Activated naive CD8-positive, alpha-beta T cell treated with anti-CD3 and anti-CD28 coated beads, Interleukin-2, amount 50 U/mL, for 16 hours (primary cell): ENCODE measurements at places on chromosomes 5 and 9.
A peak's percentile ranks its signal among the peaks of the same experiment; 100 is the strongest.

DNA sequence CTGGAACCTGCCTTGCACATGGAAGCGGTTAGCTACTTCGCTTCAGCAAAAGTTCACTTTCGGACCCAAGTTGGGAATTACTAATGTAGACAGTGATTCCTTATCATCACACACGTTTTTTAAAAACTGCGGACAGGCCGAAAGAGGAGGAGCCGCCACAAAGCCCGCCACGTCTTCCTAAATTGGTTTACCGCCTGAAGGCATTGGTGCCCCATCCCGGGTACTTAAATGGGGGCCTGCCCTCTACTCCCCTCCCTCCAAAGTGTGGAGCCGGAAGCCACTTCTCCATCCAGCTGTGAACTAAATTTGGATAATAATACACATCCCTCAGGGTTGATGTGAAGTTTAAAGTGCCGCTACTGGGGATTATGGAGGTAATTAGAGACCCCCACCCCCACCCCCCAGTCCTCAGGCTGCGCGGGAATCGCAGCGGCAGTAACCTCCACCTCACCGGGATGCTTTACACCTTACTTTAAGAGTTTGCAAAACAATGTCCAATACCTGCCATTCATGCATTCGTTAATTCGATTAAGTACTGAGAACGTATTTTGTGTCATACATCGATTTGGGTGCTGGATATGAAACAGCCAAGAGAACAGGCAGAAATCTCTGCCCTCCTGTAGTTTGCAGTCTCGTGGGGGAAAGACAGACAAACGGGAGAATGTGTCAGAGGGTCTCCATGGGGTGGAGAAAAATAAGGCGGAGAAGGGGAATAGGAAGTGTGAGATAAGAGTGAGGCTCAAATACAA, 937 bp upstream of the MACROH2A1 start:
- DNase-seq, result no peak

DNA sequence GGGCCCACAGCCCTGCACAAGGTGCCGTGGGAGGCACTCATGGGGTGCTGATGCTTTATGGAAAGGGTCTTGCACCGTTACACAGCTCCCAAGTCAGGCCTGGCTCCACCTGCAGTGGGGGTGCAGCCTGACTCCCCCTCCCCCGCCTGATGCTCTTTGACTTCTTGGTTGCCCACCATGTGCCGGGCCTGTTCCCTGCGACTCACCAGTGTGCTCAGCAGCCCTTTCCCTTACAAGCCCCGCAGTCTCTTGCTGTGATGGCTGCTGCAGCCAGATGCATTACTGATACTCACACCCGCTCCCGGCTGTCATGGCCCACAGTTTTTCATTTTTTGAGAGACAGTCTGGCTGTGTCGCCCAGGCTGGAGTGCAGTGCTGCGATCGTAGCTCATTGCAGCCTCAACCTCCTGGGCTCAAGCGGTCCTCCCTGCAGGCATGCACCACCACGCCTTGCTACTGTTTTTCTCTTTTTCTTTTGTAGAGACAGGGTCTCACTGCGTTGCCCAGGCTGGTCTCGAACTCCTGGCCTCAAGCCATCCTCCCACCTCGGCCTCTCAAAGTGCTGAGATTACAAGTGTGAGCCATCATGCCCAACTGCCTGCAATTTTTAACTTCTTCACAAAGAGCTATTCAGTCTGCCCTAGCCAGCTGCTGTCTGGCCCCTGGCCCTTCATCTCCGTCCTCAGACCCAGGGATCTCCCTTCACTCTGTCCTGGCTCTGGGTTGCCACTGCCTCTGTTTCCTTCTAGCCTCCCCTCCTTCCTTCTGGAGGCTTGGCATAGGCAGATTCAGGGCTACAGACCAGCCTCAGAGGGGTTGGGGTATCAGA, 109.5 kb downstream of the RXRA start:
- no peak for DNase-seq

GRCh38 chr5:172923539-172923938, 35.7 kb upstream of the RPL26L1 start:
- DNase-seq, result no peak

- no peak for DNase-seq
These were observed 4.9 kb downstream of the NADK2 start for GRCh38 chr5:36236801-36237200.

GRCh38 chr9:87770616-87771315, 44.8 kb downstream of the CTSL start:
- DNase-seq, result no peak

- DNase-seq, result no peak
These were observed 892 bp upstream of the TNC start for GRCh38 chr9:115118879-115119218.

DNA sequence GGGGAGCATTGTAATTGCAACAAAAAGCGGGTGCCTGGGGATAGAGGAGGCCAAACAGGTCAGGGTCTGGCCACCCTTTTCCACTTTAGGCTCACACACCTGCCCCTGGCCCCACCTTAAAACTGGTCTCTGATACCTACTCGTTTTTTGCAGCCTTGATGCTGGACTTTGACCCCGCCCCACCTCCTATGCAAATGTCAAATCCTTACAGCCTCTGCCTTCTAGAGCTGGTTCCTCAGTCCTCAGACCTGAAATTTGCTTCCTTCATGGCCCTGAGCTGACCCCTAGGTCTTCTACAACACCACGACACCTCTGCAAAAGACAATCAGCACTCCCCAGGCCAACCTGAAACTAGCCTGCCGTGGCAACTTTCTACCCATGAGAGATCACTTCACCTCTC, 37.7 kb downstream of the SMIM23 start:
- no peak for DNase-seq

GRCh38 chr9:4299005-4299795, 668 bp downstream of the GLIS3 start:
- no peak for DNase-seq

GRCh38 chr9:93091453-93092081, 4.5 kb upstream of the CARD19 start:
- peak; percentile 37 for DNase-seq

DNA sequence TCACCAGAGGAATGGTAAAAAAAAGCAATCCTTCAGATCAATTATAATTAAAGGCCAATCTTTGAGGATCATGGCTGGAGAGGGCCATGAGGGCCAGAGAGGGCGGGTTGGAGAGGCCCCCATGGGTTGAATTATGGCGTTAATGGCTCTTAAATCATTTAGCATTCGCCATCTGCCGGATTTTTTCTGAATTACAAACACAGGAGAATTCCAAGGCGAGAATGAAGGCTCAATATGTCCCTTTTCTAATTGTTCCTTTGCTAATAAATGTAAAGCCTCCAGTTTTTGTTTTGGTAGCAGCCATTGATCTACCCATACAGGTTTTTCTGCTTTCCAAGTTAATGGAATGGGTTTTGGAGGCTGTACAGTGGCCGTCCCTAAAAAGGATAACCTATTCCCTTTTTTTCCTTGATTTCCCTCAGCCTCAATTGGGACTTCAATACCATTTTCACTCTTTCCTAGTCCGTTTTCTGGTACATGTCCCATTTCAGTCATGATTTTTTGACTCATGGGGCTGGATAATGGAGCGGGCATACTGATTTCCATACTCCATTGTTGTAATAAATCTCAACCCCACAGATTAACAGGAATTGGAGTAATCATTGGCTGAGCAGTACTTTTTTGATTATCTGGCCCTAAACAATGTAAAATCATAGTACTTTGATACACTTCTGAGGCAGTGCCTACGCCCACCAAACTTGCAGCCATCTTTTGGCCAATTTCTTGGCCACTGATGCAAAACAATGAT, 6.7 kb upstream of the TMEM141 start:
- no peak for DNase-seq

DNA sequence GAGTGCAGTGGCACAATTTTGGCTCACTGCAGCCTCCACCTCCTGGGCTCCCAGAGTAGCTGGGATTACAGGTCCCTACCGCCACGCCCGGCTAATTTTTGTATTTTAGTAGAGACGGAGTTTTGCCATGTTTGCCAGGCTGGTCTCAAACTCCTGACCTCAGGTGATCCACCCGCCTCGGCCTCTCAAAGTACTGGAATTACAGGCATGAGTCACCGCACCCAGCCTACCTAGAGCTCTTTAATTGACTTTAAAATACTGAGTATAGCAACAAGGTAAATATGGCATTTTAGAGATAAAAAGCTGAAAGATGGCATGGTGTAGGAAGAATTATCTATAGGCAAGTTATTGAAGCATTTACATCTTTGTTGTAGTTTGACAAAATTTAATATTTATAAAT, 21.0 kb downstream of the APC start:
- no peak for DNase-seq

DNA sequence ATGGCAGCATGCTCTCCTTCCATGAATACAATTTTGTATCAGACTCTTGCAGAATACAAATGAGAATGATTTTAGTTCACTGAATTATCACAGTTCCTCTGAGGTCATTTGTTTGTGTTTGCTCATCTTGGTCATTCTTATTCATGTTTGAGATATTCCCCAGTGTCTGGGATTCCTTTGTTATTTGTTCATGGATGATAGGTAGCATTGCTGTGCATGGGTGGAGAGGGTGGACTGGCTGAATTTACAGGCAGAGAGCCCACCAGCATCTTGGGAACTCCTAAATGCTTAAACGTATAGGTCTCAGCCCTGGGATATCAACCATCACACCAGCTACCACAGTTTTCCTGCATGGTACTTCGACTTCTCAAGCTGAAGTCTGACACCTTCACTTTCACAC, 459.8 kb downstream of the CCDC171 start:
- no peak for DNase-seq

DNA sequence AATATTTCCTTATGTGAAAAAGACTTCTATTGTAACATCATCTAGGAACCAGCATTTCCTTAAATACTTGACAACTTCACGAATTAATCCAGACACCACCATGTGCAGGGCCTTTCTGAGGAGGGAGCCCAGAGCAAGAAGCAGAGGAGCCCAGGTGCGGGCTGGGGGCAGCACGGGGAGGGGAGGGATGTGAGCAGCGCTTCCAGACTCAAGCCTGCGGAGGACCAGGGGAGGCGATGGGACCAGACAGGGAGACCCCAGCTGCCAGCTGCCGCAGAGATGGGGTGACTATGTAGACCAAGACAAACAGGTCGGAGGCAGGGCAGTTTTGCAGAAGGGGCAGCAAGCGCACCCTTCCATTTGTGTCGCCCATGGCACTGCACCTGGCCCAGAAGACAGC, 596.1 kb downstream of the IRX1 start:
- DNase-seq, result no peak

DNA sequence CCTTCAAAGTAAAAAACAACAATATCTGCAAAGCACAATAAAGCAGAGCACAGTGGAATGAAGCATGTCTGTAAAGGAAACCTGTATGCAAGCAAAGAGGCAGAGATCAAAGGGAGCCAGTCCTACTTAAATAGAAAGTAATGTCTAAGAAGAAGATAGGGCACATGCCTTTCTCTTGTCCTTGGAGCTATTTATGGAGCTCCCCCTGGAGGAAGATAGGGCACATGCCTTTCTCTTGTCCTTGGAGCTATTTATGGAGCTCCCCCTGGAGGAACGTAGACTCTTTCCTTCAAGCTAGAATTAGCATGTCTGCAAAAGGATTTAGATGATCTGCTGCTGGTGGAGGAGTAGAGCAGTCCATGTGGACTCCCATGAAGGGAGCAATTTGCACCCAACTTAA, 168.1 kb upstream of the RASEF start:
- no peak for DNase-seq

DNA sequence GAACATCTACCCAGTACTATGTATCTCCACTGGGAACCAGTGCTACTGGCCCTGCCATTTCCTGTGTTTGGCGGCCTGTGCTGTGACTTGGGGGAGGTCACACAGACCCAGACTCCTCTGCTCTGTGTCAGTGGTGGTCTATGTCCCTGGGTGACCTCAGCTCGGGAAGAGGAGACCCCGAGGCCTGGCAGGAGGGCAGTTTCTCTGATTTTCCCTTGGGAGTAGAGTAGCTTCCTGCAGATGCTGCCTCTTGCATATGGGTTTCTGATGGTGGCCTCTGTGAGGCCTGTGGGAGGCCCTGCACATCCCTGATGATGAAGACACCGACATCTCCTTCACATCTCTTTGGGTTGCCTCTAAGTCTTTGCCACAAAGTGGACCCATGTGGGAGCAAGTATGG, 13.0 kb upstream of the SMIM32 start:
- no peak for DNase-seq

DNA sequence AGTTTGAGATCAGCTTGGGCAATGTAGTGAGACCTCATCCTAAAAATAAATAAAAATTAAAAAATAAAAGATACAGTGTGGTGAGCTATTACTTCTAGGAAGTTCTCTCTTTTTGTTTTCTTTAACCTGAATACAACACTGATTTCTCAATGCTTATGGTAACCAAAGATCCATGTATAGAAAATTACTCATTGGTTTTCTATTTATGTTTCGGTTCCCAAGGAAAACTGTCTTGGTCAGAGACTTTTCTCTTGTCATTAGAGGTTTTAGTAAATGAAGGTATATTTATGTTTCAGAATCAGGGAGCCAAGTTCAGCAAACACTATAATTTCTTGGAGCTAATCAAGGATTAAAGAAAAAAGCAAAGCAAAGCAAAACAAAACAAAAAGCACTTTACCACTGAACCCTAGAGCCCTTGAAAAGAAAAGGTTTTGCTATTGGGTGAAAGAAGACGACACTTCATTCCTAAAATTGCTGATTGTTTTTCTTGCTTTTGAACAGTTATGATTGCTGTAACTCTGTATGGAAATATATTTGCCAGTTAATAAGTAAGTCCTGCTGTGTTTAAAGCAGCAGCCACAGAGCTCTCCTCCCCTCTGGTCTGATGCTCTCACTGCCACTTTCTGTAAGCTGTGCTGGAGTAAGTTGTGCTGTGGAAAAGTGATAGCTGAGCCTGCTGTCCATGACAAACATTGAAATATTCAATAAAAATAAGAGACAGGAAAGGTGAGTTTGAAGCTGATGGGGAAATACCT, 298.2 kb downstream of the CD180 start:
- DNase-seq, result no peak

DNA sequence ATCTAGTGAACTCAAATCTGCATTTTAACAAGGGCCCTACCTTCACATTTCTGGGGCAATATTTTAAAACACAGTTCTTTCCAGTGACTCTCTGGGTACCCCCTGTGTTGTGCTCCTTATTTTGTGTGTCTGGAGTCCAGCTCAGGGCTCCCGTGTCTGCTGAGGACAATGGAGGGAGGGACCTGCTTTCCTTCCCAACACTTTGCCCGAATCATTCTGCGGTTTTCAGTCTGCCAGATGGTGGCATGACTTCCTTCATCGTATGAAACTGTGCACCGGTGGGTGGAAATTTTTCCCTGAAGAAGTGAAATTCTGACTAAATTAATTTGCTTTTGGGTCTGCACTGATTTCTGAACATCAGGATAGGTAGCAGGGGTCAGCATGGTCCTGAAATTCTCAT, 153.6 kb upstream of the CD180 start:
- no peak for DNase-seq

- no peak for DNase-seq
These were observed 93.1 kb downstream of the CDK5RAP2 start for GRCh38 chr9:120486835-120487234.

- DNase-seq, result no peak
These were observed 56.6 kb downstream of the RCL1 start for GRCh38 chr9:4849369-4849768.

- no peak for DNase-seq
These were observed 312.0 kb upstream of the RGMB start for GRCh38 chr5:98461485-98461884.
